ENCODE measurements at places on chromosomes 5 and 9.

DNA sequence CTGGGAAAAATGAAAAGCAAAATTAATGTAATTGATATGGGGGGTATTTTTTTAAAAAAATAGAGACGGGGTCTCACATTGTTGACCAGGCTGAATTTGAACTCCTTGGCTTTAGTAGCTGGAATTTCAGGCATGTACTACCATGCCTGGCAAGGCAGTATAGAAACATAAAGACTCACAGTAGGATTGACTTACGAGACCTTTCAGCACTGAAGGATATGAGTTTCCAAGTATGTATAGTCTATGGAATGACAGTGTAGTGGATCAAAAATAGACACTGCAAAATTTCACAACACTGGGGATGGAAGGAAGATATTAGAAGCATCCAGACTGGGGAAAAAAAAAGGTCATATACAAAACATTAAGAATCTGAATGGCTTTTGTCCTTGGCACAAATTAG is 6.8 kb downstream of the DCP2 start:
- DNase-seq = no peak

DNA sequence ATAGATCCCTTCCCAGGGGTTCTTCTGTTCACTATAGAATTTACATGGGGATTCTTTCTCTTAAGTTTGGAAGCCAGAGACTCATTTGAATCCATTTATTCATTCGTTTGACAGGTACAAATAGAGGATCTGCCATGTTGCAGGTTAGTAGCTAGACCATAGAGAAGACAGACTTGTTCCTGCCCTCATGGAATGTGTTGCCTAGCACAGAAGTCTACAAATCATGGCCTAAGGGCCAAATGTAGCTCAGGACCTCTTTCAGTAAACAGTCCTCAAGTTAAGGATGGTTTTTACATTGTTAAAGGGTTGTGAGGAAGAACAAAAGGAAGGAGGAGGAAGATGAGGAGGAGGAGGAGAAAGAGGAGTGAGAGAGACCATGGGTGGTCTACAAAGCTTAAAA is 114.7 kb upstream of the SLC44A1 start:
- no peak for DNase-seq

DNA sequence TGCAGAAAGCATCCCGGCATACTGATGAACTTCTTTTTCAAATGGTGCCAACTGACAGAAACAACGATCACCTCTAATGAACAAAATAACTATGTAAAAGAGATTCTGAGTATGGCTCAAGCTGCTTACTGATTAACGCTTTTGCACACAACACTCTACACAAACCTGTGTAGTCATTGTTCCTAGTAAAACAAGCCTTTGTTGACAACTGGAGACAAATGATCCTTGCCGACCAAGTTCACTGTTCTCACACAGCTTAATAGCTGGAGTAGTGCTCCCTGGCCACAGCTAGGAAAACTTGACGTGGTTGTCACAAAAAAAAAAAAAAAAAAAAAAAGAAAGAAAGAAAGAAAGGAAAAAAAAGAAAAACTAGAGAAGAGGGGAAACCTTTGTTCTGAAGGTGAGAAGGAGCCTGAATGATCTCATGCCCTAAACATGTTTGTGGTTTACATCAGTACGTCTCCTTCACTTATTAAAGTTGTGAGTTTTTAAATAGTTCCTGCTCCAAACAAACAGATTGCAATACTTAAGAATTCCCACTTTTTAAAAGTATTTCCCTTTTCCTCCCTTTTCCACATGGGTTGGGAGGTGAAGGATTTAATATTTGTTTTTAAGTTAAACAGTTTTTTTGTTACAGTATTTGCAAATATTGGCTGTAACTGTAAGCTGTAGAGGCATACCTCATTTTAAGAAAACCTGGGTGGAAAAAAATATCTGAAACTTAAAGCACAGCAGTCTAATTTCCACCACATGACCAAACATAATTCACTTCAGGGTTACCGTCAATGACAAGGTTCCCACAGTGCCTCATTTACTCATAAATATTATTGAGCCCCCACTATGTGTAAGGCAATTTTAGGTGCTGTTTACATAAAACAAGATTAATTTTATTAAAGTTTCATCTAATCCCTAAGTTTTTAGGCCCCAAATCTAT is 63.7 kb downstream of the GLIS3 start:
- no peak for DNase-seq

- DNase-seq = no peak
Measured at GRCh38 chr5:179794575-179794974, 789 bp downstream of the LTC4S start.

- no peak for DNase-seq
Measured at GRCh38 chr5:20367178-20367577, 379.2 kb upstream of the CDH18 start.
